CD4-positive, alpha-beta T cell (primary cell): ENCODE measurements at places on chromosomes 1 and 21.

DNA sequence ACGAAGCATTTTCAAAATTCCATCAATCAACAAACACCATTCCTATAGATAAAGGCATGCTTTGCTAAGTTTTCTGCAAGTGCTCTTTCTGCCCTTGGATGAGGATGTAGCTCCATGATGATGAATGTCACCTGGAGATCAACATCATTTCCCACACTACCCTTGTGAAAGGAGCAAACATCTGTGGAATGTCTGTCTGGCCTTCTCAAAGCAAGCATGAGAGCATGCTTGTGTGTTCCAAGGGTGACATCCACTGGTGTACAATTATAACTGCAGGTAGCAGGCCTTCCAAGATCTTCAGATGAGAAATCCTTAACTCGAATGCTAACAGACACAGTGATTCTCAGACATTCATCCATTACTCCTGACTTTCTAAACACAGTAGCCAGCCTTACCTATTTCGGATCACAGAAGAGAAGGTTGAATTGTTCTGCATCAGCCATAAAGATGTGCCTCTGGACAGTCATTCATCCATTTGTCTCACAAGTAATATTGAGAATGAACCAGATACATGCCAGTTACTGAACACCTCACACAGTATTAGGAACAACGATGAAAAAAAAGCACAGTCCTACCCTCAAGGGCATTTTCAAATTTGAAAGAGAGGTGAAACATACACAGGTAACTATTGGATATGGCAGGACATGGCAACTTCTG lies 162.4 kb downstream of the TPR start:
- DNase-seq: no peak

GRCh38 chr1:56509713-56510641 lies 69.4 kb downstream of the PLPP3 start:
- DNase-seq: no peak

- DNase-seq: no peak
These were observed 41.3 kb upstream of the SSX2IP start for GRCh38 chr1:84731519-84731918.

DNA sequence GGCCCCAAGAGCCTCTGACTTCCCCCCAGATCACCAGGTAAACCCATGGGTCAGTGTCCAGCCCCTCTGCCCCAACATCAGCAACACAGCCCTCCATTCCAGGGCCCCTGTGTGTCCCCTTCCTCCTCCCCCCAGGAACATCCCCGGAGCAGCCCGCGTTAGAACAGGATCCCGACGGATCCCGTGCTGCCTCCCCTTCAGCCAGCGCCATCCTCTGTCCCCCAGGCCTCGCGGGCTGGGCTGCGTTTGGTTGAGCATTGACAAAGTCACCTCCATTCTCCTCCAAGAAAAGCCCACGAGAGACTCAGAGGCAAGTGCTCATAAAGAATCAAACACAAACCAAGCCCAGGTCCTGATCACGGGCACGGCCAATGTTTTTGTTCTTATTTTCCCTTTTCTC lies 160.0 kb upstream of the ARHGEF16 start:
- DNase-seq: no peak

GRCh38 chr1:218900615-218901014 lies 273.1 kb upstream of the LYPLAL1 start:
- no peak for DNase-seq

DNA sequence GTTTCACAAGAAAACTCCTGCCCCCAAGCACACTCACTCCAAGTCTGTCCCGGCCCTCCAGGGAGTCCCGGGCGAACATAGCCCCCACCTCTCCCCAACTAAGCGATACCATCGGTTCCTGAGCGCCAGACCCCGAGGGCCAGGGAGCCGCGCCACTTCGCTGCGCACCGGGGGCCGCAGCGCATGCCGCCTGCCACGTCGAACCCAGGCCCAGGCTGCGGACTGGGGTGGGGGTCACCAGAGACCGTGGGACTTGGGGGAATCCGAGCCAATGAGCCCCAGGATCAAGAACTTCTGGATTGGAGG lies 801 bp downstream of the RSPO1 start:
- DNase-seq: no peak

DNA sequence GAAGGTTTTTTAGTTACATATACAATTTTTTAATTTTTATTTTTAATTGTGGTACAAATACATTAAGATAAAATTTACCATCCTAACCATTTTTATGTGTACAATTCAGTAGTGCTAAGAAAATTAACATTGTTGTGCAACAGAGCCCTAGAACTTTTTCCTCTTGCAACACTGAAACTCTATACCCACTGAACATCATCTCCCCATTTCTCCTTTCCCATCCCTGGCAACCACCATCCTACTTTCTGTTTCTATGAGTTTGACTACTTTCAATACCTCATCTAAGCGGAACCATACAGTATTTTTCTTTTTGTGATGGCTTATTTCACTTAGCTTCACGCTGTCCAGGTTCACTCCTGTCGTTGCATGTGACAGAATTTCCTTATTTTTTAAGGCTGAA lies 54.1 kb downstream of the PALMD start:
- no peak for DNase-seq

- DNase-seq: no peak
These were observed 1.4 kb downstream of the MACO1 start for GRCh38 chr1:25431955-25432719.

DNA sequence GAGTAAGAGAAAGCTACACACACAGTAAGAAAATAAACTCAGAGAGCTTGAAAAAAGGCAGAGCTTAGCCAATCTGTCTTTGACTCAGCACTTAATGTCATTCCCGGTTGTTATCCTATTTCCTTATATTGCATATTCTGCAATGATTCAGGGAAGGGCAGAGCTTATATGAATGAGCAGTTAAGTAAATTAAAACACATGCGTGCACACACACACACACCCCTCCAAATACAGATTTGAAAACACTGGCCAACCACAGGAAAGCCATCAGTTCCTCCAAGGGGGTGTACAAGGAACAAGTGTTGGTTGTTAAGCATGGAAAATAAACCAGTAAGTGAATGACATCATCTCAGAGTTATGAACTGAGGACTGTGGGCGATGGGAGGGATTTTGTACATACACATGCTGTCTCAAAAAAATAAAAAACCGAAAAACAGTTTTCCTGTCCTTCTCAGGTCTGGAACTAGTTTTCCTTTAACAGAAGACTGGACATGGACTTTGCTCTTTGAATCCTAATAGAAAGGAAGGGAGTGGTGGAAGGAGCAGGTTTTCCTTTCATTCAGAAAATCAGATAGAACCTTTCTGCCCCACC lies 1.0 kb downstream of the IQGAP3 start:
- DNase-seq: no peak

DNA sequence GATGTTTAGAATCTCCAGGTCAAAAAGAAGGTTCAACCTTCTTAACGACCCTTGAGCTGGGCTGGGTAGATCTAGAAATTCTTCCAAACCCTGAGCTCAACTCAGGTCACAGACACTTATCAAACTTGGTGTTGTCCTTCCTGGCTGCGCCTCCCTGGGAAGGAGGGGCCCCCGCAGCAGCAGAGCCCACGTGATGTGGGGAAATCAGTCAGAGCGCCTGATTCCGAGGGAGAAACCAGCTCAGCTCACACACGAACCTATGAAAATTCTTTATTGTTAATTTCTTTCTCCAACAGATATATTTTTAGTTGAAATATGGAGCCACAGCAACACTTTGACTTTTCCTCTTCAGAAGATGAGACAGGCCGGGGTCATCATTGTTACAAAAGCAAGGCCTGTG lies 24.3 kb upstream of the CLSTN1 start:
- DNase-seq: no peak

DNA sequence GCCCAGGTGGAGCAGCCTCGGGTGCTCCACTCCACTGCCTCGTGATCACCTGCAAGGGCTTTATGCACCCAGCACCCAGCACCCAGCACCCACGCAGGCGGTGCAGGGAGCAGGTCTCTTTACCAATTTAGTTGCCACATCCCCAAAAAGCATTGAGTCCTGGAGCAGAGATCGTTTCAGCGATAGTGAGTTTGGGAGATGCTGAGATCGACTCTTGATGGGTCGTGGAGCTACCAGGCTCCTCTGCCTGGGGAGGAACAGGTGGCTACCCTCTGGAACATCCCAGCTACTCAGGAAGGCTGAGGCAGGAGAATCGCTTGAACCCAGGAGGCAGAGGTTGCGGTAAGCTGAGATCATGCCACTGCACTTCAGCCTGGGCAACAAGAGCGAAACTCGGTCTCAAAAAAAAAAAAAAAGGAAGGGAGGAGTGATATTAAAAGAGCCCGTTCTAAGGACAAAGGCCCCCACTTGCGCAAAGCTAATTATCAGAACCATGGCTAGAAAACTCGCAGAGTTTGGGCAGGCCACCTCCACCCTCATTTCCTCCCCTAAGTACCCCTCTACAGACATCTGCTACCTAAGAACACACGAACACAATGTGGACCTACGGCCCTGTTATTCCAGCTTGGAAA lies 106.5 kb upstream of the SLC45A1 start:
- DNase-seq: no peak

DNA sequence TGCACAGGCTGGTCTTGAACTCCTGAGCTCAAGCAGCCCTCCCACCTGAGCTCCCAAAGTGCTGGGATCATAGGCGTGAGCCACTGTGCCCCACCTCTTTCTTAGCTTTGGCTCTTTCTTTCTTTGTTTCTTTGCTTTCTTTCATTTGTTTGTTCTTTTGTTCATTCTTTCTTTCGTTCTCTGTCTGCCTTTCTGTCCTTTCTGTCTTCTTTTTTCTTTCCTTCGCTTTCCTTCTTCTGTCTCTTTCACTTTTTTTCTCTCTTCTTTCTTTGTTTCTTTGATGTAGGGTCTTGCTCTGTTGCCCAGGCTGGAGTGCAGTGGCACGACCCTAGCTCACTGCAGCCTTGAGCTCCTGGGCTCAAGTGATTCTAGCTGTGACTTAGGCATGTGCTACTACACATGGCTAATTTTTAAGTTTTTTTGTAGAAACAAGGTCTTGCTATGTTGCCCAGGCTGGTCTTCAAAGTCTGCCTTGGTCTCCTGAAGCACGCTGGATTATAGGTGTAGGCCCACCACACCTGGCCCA lies 18.9 kb downstream of the SOX13 start:
- no peak for DNase-seq

DNA sequence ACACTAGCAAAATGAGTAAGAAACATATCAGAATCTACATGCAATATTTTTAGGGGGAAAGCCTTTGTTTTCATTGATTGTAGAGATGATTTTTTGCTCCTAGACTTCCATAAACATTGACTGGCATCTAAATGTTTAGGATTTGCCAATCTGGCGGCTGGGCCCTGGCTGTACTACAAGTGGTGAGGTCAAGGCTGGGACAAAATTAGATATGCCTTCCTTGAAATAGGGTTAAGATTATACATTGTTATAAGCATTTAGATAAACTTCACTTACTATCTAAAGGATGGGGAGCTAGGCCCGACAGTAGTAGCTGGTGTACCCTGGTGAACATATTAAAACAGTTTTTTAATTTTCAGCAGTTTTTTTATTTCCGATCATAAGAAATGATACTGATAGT lies 5.2 kb downstream of the NFIA start:
- no peak for DNase-seq

DNA sequence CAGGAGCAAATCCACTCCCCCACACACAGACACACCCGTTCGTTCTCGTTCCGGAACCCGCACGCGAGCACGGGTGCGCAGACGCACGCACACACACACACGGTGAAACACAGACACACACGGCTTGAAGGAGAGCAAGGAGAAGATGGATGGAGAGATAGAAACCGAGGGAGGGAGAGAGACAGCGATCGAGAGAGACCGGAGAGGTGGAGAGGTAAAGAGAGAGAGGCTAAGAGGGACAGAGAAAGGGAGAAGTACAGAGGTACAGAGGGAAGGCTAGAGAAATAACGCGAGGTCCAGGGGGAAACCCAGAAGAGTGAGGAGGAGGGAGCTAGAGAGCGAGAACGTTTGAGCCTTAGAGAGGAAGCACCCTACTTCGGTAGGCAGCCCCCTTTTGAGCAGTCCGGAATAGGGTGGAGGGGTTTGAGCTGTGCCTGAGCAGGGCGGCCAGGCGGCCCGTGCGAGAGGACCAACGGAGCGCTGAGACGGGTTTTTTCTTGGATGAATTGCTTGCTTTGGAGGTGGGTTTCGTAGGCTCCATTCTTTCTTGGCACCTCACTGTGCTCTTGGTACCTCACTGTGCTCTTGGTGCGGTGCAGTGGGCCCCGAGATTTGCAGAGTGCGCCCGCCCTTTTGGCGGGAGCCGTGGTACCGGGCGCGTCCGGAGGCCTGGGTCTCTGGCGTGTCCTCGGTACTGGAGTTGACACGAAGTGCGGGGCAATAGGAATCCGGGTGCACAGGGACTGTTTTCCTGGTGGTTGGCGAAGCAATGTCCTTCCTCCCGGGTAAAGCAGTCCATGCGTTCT lies 88.4 kb upstream of the RHOU start:
- DNase-seq: no peak

DNA sequence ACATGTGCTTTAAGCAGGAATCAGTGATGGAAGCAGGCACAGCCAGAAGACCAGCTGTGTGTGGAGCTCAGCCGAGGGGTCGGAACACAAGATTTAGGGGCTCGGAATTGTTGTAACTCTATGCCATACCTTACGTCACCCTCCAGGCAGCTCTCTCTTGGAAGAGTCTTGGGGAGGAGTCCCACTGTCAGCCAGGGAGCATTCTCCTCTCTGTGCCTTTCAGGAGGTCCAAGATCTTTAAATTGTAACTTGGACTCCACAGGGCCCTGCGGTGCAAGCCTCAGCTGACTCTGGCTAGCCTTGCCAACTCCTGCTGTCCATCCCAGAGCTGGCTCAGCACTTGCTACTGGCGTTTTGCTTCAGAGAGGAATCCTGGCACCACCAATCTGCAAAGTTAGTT lies 26.4 kb upstream of the ROR1 start:
- DNase-seq: no peak

DNA sequence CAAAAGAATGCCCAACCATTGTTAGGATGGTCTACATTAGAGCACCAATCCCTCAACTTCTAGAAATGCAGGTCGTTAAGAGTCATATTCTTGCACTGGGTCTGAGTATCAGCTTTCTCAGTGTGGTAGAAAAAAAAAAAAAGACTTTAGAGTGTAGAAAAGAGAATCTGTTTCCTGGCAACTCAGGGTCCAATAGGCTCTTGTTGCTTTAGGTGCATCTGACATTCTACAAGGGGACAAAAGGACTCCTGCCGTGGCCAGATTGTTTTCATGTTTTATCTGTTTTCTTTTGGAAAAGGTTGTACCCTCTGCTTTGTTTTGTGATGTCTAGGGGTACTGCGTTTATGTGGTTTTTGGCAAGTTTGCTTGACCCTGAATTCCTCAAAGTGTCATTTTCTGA lies 105.4 kb upstream of the KCNK2 start:
- no peak for DNase-seq

GRCh38 chr21:34274001-34274400 lies 89.8 kb upstream of the KCNE2 start:
- DNase-seq: no peak

- no peak for DNase-seq
These were observed 159.8 kb upstream of the KCNJ6 start for GRCh38 chr21:38075833-38076587.

GRCh38 chr1:97114842-97115241 lies 393.3 kb downstream of the PTBP2 start:
- no peak for DNase-seq

DNA sequence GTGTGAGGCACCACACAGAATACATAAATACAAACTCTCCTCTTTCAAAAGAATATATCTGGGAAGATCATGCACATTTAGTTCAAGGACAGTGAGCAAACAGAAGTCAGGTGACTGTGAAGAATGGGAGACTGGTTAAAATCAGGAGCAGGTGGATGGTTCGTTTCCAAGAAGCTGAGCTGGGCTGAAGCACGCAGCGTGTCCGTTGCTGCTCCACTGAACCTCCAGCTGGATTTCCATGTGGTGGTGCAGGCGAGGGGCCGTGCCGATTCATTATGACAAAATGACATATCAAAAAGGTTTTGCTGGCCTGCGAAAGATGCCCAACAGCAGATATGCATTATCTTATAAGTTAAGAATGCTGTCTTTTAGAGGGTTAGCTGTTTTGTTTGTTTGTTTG lies 66.0 kb downstream of the OLIG1 start:
- no peak for DNase-seq
